ENCODE measurements at places on chromosomes 3 and 15.

- H3K4me1 ChIP-seq: no peaks in the 10 kb centered on the region
- H3K27me3 ChIP-seq: peaks cover 10% of the 10 kb centered on the region
- no peak overlapping the region for H3K27ac ChIP-seq
- H3K36me3 ChIP-seq: no peaks in the 10 kb centered on the region
- DNase-seq: no peak
Measured at GRCh38 chr3:68893600-68894239, 38.6 kb downstream of the TAFA4 start.

GRCh38 chr3:44509393-44509921 is 32.0 kb upstream of the ZNF445 start:
- peaks cover 19% of the 10 kb centered on the region for H3K4me1 ChIP-seq
- H3K36me3 ChIP-seq: peaks cover 40% of the 10 kb centered on the region
- peak overlapping the region; percentile 93 for H3K4me3 ChIP-seq

DNA sequence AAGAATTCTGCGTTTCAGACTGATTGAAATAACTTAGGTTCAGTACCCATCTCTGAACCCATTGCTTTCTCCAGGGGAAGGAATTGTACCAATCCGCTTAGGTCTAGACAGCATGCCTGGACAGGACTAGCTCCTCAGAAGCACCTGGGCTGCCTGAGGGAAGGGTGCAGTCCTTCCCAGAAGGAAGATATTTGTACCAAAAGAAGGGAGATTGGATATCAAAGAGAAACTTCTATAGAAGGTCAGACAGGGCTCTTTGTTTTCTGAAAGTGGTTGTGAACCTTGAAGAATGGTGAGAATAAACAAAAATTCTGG is 133.8 kb upstream of the LRTM1 start:
- no peaks in the 10 kb centered on the region for H3K27me3 ChIP-seq
- DNase-seq: no peak
- no peaks in the 10 kb centered on the region for H3K4me1 ChIP-seq
- H3K36me3 ChIP-seq: no peaks in the 10 kb centered on the region
- H3K4me3 ChIP-seq: no peak overlapping the region

DNA sequence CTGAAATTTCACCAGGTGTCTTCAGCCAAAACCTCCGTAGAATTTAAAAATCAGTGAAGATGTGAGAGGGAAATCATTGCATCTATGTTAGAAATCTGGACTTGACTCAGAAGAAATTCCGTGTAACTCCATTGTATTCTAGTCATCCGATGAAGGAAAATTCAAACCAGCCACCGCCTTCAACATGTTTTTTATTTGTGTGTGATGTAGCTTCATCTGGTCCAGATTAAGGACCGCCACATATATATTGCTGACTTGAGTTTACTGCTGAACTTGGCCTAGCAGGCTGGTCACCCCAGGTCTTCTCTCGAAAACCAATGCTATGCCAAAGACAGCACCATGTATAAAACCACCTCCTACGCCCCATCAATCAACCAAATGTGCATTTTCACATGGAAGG is 120.9 kb downstream of the FOXP1 start:
- H3K27ac ChIP-seq: peak overlapping the region; percentile 95
- peaks cover 48% of the 10 kb centered on the region for H3K4me1 ChIP-seq
- peaks cover 29% of the 10 kb centered on the region for H3K36me3 ChIP-seq
- no peak for DNase-seq
- no peak overlapping the region for H3K4me3 ChIP-seq

- no peak for DNase-seq
- no peak overlapping the region for H3K4me3 ChIP-seq
- H3K36me3 ChIP-seq: no peaks in the 10 kb centered on the region
- H3K4me1 ChIP-seq: no peaks in the 10 kb centered on the region
Measured at GRCh38 chr3:148234536-148234935, 463.2 kb upstream of the AGTR1 start.

DNA sequence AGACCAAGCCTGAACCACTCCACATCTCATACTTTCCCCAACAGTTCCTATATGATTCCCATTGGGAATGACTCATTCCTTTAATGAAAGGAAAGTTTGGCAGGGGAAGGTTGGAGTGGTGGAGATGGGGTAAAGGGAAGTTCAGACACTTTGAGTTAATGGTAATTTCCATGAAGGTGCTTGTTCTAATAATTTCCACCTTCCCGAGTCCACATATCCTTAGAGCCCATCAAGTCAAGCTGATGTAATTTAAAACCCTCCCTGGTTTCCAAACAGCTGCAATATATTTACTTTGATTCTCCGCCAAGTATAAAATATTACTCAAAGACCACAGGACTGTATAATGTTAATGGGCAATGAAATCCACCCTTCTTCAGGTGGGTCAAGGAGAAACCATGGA is 95.0 kb upstream of the GALNT15 start:
- H3K27me3 ChIP-seq: no peaks in the 10 kb centered on the region
- no peak for DNase-seq
- H3K4me1 ChIP-seq: no peaks in the 10 kb centered on the region
- no peaks in the 10 kb centered on the region for H3K36me3 ChIP-seq
- no peak overlapping the region for H3K27ac ChIP-seq
- no peak overlapping the region for H3K4me3 ChIP-seq

- no peak overlapping the region for H3K27ac ChIP-seq
- peak; percentile 31 for DNase-seq
- H3K36me3 ChIP-seq: no peaks in the 10 kb centered on the region
- no peaks in the 10 kb centered on the region for H3K4me1 ChIP-seq
Measured at GRCh38 chr3:123447749-123448517, 957 bp downstream of the ADCY5 start.

GRCh38 chr3:127291611-127292010 is 3.8 kb upstream of the PRR20G start:
- no peaks in the 10 kb centered on the region for H3K36me3 ChIP-seq
- H3K4me1 ChIP-seq: no peaks in the 10 kb centered on the region
- DNase-seq: no peak
- no peak overlapping the region for H3K4me3 ChIP-seq
- no peak overlapping the region for H3K27ac ChIP-seq
- no peaks in the 10 kb centered on the region for H3K27me3 ChIP-seq

Data from activated T-helper 2 cell treated with anti-CD3 and anti-CD28 coated beads, Interferon-gamma antibody, Interleukin-2, Interleukin-4, amounts not matched to agents 10 μg/mL and 5 μg/mL and 100 μg/mL, durations not matched to agents 14 hours and 24 hours and 36 hours (primary cell).